ENCODE measurements at places on chromosomes 2 and 18.

GRCh38 chr2:213148572-213149261 lies 2.7 kb downstream of the IKZF2 start:
- DNase-seq, result no peak

DNA sequence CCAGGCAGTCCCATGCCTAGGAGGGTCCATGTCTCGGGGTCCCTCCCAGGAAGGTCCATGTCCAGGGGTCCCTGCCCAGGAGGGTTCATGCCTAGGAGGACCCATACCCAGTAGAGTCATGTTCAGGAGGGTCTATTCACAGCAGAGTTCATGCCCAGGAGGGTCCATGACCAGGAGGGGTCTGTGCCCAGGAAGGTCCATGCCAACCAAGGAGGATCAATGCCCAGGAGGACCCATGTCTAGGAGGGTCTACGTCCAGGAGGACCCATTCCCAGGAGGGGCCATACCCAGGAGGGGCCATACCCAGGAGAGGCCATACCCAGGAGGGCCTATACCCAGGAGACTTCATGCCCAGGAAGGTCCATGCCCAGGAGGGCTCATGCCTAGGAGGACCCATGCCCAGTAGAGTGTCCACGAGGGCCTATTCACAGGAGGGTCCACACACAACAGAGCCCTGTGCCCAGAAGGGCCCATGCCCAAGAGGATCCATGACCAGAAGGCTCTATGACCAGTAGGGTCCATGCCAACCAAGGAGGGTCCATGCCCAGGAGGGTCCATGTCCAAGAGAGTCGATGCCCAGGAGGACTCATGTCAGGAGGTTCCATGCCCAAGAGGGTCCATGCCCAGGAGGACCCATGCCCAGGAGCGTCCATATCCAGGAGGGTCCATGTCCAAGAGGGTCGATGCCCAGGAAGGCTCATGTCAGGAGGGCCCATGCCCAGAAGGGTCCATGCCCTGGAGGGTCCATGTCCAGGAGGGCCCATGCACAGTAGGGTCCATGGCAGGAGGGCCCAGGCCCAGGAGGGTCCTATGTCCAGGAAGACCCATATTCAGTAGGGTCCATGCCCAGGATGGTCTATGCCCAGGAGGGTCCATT lies 10.1 kb downstream of the GPR35 start:
- DNase-seq, result no peak

- DNase-seq, result no peak
These were observed 10.5 kb downstream of the CYP27A1 start for GRCh38 chr2:218792433-218792832.

DNA sequence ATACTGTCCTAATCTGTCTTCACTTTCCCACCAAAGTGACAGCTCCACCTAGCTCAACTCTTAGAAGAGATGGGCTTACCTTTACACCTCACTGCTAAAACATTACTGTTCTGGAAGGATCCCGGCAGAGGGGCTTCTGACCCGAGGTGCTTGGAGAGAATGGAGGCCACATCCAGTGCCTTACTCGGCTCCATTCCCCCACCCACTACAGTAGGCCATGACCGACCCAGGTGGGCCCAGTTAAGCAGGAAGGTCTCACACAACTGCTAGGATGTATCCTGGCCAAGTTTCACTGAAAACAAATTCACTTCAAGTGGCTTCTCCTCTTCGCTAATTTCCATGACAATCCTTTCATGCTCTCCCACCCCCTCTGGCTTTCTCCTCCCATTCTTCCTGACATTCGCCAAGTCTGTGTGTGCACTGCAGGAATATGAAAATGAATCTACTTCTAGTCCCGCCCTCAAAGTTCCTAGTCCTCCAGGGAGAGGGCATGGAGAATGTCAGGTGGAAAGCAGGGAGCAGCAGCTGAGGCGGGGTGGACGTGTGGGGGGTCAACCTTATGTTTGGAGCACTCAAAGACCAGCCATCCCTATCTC lies 11.8 kb downstream of the WIPF1 start:
- no peak for DNase-seq

DNA sequence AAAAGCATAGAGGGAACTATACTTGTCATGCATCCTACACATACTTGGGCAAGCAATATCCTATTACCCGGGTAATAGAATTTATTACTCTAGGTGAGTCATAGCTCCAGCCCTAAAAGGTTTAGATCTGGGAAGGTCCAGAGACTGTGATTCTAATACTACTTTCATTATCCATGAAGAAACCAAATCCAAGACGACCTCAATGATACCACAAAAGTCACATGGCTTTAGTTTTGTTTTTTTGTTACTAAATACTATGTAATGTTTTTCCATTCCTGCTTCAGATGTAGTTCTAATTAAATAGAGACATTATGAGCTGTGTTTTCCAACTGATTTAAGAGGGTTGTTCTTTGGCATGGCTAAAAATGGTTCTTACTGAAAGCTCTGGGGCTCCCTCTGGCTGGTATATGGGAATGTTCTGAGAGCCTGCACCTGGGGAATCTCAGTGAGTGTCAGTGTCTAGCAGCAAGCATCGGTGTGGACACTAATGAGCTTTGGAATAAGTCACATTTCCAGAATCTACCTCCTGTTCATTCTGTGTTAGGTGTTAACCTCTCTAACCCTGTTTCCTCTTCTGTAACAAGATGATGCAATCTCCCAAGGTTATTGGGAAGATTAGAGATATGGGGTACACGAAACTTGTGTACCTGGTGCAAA lies 20.5 kb upstream of the IL1RL2 start:
- DNase-seq, result no peak

GRCh38 chr2:112483831-112484230 lies 1.9 kb downstream of the TTL start:
- no peak for DNase-seq

DNA sequence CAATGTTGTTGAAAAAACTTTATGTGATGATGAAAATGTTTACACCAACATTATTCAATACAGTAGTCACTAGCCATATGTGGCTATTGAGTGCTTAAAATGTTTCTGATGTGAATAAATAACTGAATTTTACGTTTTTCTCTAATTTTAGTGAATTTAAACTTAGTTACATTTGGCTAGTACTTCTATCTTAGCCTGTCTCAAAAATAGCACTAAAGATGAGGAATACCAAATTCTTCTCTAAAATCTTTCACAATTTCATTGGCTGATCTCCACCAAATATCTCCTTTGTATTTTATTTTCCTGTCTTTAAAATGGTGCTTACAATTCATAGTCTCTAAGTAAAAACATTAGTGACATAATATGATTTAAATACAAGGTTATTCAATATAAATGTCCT lies 83.7 kb upstream of the RND3 start:
- no peak for DNase-seq

DNA sequence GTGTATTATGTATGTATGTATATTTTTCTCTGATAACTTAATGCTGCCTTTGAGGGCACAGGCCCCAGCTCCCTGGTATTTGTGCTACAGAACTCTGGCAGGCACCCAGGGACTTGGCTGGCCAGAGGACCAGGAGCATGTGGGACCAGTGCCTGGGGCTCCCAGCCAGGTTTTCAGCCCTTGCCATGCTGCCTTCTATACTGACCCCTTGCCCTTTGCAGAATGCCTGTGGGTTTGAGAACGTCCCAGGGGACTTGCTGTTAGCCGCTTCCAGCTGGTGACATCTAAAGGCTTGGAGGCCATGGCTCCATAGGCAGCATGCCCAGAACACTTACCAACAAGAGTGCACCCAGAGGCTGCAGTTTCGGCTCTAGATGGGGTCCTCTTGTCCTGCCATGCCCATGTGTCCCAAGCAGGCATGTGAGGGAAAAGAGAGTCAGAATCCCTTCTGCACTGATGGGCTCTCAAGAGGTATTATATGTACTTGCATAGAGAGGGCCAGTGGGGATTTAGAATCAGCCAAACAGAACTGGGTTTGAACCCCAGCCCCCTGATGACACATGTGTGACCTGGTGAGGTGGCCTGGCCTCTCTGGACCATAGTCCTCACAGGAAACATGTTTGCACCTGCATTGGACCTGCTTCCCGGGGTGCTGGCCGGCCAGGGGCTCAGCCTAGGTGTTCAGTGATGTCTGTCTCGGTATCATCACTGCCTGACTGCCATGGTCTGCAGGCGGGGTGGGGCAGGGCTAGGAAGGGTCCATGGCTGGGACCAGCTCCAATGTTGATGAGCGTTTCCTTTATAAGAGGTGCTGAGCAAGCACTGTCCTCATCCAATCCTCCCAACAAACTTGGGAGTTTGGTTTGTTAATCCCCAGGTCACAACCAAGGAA lies 119.2 kb upstream of the FHL2 start:
- peak; percentile 18 for DNase-seq

DNA sequence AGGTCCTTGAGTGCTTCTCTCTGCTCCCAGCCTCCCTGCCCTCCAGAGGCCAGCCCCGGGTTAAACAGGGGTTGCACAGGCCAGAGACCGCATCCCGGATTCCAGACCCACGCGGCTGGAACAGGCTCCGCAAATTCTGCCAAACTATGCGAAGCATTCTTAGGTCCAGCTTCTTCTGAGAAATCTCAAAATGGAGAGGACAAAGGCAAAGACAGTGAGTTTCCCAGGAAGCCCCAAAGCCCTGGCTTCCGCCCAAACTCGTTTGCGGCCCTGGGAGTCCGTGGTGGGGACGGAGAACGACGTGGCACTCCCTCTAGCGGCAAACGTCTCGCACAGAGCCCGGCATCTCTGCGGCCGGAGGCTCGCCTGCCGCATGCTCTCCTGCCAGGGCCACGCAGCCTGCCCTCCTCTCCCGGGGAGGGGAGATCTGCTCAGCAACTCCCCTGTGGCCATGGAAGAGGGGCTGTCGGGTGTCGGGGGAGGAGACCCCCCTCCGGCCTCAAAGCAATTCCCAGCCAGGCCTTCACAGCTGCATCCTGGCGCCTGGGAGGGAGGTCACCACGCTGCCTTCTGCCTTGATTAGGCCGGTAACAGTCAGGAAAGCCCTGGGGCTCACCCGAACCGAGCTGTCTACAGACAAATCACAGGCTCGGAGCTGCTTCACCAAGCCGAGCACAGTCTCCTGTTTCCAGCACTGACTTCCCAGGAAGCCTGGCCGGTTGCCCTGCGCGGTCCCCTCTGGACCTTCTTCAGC lies 33.4 kb upstream of the KLHL29 start:
- peak; percentile 68 for DNase-seq

DNA sequence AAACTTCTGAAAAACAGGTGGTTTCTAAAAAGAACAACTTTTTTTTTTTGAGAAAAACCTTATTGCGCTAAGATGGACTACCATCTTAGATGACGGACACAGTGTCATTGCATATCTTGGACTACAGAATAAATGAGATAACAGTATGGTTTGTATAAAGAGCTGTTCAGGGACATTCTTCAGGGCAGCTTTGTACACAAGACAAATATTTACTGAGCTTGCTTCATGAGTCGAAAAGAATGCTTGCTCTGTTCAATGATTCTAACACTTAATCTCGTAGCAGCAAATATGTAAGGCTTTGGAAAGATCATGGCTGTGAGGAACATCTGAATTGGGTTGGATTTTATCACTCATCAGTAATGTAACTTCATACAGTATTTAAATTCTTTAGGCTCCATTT lies 282.5 kb upstream of the CWC22 start:
- no peak for DNase-seq

DNA sequence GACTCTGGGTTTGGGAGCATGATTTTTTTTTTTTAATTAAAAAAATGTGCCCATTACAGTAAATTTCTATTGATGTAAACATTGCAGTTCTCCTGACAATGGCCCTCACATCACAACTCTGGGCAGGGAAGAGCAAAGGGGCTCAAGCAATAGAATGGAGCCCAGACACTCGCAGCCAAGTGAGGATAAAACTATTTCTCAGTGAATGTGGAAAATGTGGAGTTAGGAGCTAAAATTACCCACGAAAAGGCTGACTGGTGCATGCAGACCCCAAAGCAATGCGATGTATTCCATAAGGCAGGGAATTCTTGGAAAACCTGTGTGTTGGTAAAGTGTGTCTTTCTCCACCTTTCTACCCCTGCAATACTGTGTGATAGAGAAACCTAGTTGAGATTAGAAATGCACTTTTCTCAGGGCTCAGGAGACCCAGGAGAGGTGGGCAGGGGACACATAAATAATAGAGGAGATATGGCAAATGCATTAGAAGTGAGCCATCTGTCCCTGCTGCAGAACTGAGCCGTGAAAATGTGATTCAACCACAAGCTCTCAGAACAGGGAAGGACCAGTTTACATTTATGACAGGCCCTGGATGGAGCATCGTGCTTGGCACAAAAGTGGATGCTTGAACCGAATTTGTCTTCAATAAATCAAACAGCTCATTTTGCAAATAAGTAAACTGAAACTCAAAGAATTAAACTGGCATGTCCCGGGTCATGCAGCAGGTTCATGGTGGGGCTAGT lies 100.1 kb downstream of the MYCN start:
- no peak for DNase-seq

DNA sequence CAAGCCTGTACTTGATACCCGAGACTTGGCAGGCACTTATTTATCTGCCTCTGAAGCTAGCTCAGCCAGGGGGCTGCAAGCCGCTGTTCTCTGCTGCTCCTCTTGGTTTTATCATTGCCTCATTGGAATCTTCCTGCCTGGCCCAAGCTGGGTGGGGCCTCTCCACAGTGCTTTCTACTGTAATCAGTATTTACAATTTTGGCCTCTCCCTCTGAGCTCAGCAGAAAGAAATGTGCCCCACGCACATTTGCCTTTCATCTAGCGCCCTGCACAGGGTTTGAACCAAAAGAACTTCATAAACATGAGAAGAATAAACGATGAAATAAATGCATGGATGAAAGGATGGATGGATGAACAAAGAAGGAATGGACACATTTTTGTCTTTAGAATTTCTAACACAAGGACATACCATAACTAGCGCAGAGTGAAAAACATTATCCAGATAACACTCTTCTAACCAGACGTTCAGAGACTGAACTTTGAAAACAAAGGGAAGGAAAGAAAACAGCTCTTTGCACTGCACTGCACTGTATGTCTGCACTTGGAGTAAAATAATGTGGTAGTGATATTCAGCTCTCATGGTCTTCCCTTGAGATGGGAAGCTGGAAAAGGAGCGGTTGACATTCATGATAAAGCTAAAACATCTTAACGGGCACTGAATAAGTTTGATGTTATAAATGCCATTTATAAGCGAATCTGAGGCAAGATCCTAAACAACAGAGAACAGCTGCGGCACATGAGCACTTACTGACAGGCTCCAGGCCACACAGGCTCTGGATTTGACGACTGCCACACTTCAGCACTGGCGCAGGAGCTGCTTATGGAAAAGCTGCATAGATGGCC lies 86.8 kb upstream of the SP3 start:
- no peak for DNase-seq

- no peak for DNase-seq
These were observed 632.1 kb downstream of the SOCS6 start for GRCh38 chr18:70920840-70921374.

- no peak for DNase-seq
These were observed 6.3 kb upstream of the RMDN2 start for GRCh38 chr2:37918742-37919186.

DNA sequence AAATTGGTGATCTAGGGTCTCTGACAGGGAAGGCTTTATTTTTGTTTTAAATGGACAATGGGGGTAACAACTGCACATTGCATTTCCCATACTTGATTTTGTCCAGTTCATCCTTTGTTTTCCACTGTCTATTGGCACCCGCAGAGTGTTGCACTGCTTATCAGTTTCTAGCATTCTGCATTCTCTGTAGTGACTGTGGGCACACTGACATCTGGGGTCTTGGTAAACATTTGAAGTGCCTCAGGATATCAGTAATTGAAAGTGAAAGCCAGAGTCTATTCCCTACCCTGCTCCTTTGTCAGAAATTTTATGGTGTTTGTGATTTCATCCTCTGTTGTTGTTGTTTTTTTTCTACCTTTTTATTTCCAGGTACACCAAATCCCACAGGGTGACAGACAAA lies 132.1 kb upstream of the EPC2 start:
- no peak for DNase-seq

All from NCI-H1092 (cell line).